ENCODE measurements at places on chromosomes 12 and 14. TPM values are rescaled to one million over a fixed set of nuclear protein-coding genes. Genes with fewer than 3 reads are reported as not detected.

DNA sequence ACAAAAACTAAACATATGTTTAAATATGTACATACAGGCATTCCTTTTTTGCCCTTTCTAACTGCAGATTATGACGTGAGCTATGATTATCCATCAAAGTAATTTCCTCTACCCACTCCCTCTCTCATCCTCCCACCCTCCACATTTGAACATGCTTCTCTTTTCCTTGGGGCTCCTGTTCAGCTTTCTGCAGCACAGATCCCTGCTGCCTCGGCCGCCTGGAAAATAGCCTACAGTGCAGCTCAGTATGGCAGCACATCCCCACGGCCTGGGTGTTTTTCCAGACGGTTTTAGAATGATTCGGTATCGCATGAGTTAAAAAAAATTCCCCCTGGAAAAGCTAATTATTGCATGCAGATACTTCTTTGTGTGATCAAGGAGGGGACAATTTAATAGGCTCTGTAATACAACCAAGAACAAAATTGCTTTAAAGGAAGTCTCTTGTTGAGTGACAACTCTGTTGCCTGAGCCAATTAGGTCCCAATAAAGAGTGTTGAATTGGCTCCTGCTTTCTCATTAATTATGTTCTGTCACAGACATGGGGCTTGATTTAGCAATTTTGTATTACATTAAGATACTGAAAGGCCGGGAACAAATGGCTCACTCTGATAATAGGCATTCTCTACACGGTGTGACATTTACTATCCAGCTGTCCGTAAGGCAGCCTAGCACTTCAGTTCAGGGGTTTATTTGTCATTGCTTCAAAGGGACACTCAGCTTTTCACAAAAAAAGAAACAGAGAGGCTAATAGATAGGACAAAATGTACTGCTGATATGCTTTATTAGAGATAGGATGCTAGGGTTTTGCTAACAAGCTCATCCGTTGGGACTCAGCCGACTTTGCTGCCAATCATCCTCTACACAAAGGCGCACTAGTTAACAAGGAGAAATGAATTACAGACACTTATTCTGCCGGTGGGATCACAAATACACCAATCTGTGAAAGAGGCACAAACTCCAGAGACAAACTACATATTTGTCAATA is 285.8 kb upstream of the G2E3 start:
- DNase-seq, result no peak

DNA sequence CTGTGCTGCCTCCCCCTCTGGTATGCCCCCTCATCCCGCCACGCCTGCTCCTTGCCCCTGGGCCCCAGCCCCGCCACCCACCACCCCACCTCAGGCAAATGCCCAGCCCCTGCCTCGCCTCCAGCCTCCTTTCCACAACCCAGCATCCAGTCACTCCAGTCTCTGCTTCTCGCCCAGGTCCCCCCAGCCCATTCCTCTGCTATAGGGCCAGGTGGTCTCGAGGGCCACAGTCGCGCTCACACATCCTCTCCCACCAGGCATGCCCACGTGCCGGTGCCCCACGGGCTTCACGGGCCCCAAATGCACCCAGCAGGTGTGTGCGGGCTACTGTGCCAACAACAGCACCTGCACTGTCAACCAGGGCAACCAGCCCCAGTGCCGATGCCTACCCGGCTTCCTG is 6.1 kb upstream of the NXPH4 start:
- no peak for DNase-seq

Gene AICDA
- total RNA-seq, result not detected

DNA sequence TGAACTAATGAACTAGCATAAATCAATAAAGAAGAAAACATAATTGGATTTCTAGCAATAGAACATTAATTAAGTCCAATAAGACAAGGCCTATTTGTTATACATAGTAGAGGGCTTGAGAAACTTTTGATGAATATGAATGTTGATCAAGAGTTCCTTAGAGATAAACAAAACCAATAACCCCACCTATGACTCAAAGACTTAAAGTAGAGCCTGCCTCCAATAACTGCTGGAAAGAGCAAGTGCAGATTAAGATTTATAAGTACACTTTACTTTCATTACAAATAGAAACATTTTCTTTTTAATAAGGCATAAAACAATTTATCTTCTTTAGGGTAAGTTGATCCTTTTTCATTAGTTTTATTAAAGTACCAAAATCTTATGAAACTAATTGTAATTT is 185.7 kb downstream of the SRGAP1 start:
- no peak for DNase-seq

Gene SERPINA3
- total RNA-seq, result not detected

Gene CIDEB
- 22.6 TPM for total RNA-seq

- DNase-seq, result no peak
These were observed 71.1 kb upstream of the SAV1 start for GRCh38 chr14:50739186-50739585.

DNA sequence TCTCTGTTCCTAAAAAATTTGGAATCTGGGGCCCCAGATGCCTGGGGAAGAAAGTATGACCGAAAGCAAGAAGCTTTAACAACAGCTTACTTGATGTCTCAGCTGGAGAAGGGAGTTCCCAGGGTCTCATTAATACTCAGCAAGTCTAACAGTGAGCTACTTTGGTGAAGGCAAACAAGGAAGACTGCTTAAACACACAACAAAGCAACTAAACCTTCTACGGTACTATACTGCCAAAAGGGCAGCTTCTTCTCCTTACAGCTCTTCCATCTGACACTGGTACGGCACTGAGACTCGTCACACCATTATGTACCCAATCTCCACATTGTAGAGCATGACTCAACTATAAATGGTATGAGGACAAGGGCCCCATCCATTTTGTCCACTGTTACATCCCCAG is 213.0 kb downstream of the MED13L start:
- DNase-seq, result no peak

DNA sequence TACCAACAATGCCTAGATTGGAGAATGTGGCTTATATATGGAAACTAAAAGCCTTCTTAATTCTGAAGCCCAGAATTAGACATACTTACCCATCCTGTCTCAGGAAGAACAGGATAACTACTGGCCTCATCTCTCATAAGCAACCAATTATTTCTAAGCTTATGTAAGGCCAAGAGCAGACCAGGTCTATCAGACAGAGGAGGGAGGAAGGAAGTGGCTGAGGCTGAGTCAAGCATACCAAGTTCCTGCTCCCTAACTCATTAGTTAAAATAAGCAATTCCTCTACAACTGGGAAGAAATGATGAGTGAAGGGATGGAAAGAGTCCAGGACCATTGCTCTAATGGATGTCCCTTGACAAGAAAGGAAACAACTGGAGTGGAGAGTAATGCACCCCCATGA is 27.0 kb upstream of the INSM2 start:
- DNase-seq, result no peak

Gene GLT8D2
- not detected for total RNA-seq

- DNase-seq, result peak; percentile 71
These were observed 174.6 kb upstream of the SFSWAP start for GRCh38 chr12:131536337-131536736.

Gene RPGRIP1
- total RNA-seq, result 0.07 TPM

Gene HIP1R
- total RNA-seq, result 19.3 TPM

DNA sequence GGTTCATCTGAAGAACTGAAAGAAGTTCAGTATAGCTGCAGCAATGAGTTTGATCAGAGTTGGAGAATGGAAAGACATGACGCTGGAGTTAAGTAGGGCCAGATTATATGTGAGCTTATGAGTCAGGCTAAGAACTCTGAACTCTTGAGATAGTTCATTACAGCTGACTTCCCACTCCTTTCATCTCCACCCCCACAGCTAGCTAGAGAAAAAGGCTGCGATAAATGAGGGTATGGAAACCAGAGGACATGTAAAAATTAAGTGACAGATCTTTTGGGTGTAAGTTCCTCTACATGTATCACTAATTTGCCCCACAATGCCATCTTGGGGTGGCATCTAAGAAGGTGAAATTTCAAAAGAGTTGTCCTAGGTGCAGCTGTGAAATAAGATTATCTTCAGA is 28.6 kb downstream of the PYM1 start:
- DNase-seq, result peak; percentile 63

Measured in activated CD4-positive, alpha-beta memory T cell treated with anti-CD3 and anti-CD28 coated beads for 36 hours (primary cell).